ENCODE measurements at places on chromosomes 6 and 20.

- no peak overlapping the region for H3K27ac ChIP-seq
- peaks cover 6% of the 10 kb centered on the region for H3K27me3 ChIP-seq
- no peaks in the 10 kb centered on the region for H3K36me3 ChIP-seq
Observed at GRCh38 chr20:20161611-20162010, 109.3 kb downstream of the CFAP61 start.

- H3K4me3 ChIP-seq: no peak overlapping the region
- H3K4me1 ChIP-seq: peaks cover 3% of the 10 kb centered on the region
- no peaks in the 10 kb centered on the region for H3K36me3 ChIP-seq
- no peak overlapping the region for H3K27ac ChIP-seq
- DNase-seq: no peak
- no peaks in the 10 kb centered on the region for H3K27me3 ChIP-seq
Observed at GRCh38 chr6:162713974-162714780, 13.4 kb downstream of the PRKN start.

DNA sequence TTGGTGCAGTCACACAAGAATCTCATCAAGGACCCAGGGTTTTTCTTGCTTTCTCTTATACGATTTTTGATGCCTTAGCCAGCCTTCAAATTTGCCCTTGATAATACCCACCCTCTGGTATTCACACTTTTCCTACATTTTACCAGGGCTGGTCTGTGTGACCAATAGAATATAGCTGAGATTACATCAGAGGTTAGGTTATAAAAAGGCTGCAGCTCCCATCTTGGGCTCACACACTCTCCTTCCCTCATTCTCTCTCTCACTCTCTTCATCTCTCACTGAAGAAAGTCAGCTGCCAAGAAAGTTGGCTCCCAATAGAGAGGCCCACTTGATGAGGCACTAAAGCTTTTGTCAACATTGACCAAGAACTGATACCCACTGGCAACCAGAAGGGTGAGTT is 4.1 kb upstream of the PNPLA1 start:
- H3K27me3 ChIP-seq: peaks cover 3% of the 10 kb centered on the region
- no peak overlapping the region for H3K4me3 ChIP-seq
- H3K36me3 ChIP-seq: no peaks in the 10 kb centered on the region
- H3K27ac ChIP-seq: no peak overlapping the region
- no peak for DNase-seq
- peaks cover 16% of the 10 kb centered on the region for H3K4me1 ChIP-seq

GRCh38 chr20:40251284-40251932 is 437.6 kb downstream of the MAFB start:
- H3K27ac ChIP-seq: no peak overlapping the region
- no peak for DNase-seq
- no peaks in the 10 kb centered on the region for H3K36me3 ChIP-seq
- H3K27me3 ChIP-seq: no peaks in the 10 kb centered on the region

DNA sequence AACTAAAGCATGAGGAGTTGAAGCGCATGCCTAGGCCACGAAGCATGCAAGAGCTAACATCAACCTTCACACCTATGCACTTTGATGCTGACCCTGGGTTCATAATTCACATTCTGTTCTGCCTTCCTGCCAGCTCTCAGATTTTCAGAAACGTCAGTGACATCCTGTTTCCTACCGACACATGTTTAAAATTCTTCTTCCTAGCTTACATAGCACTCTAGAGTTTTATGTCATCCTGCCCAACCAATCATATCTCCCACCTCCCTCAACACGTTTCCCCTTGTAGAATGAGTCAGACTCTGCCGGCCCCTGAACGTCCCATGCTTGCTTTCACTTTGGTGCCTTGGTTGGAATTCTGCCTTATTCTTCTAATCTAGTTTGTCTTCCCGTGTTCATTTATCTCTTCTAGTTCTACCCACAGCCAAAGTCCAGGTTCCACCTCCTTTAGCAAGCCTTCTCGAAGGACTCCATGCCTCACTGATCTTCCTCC is 97.2 kb upstream of the MAP7 start:
- no peak for DNase-seq
- no peaks in the 10 kb centered on the region for H3K36me3 ChIP-seq
- no peaks in the 10 kb centered on the region for H3K27me3 ChIP-seq
- no peak overlapping the region for H3K4me3 ChIP-seq
- H3K27ac ChIP-seq: no peak overlapping the region
- no peaks in the 10 kb centered on the region for H3K4me1 ChIP-seq

Data from type B pancreatic cell (in vitro differentiated cells).